Activated CD8-positive, alpha-beta memory T cell treated with anti-CD3 and anti-CD28 coated beads for 4 hours (primary cell): ENCODE measurements at places on chromosomes 12 and 14.

GRCh38 chr14:91252871-91253794 lies 8.6 kb upstream of the GPR68 start:
- DNase-seq = peak; percentile 42

- DNase-seq = no peak
Measured at GRCh38 chr14:70780396-70781075, 28.8 kb downstream of the MAP3K9 start.

DNA sequence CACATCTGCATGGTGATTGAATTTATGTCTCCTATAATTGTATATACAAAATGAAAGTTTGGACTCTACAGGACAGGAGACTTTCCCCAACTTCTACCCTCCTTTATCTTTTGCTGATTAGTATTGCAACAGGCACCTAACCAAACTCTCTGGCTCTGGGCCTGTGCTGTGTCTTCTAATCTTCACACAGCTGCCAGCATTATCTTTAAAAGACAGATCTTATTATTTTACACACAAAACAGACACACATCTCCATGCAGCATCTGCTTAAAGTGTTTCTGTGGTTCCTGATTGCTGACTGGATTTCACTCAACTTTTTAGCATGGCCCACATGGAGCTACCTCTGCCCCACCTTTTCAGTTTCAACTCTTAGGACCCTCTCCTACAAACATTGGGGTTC lies 154.9 kb upstream of the PELI2 start:
- no peak for DNase-seq

GRCh38 chr12:3281588-3282383 lies 204.6 kb downstream of the TSPAN9 start:
- DNase-seq = no peak

DNA sequence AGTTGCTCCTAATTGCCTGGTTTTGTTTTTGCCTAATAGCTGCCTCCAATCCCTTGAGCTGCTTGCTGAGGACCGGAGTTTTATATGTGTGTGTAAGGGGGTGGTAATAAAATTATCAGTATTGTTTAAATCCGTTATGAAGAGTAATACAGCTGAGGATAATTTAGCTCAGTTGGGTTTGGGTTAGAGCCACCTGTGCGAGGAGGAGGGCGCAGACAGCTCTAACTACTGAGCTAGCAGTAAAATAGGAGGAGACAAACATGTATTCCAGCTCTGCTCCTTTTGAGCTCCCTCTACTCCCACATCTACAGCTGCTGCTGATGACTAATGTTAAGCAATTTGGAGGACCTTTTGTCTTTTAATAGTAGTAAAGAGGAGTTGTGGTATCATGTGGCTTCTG lies 61.5 kb downstream of the SPATS2 start:
- no peak for DNase-seq

DNA sequence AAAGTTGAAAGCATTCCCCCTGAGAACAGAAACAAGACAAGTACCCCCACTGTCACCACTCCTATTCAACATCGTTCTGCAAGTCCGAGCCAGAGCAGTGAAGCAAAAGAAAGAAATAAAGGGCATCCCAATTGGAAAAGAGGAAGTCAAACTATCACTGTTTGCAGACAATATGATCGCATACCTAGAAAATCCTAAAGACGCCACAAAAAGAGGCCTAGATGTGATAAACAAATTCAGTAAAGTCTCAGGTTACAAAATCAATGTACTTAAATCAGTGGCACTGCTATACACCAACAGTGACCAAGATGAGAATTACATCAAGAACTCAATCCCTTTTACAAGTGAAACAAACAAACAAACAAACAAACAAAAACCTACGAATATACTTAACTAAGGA lies 87.7 kb upstream of the COCH start:
- DNase-seq = no peak

GRCh38 chr12:124761871-124762270 lies 101.8 kb downstream of the SCARB1 start:
- DNase-seq = no peak

- no peak for DNase-seq
Measured at GRCh38 chr12:97134495-97134894, 227.4 kb downstream of the NEDD1 start.

- DNase-seq = no peak
Measured at GRCh38 chr12:32120419-32120818, 13.8 kb downstream of the BICD1 start.

DNA sequence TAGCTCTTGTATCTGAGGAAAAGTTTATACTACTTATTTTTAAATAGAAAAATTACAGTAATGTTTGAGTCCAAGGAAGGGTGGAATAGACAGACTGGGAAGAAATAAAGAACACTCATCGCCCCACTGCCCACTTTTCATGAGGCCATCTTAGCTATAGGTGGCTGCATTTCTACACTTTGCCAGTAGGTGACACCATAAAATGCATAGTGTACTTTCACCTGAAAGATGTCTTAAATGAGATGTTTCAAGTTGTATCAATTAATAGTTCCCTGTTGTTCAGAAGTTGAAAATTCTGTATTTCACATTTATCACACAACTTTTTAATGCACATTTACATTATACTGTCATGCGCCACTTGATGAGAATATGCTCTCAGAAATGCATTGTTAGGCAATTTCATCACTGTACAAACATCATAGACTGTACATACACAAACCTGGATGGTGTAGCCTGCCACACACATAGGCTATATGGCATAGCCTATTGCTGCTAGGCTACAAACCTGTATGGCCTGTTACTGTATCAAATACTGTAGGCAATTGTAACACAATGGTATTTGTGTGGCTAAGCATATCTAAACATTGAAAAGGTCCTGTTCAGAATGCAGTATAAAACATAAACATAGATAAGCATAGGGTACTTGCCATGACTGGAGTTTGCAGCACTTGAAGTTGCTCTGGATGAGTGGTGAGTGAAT lies 27.6 kb downstream of the PMCH start:
- no peak for DNase-seq

GRCh38 chr12:13196130-13196921 lies at the start of gene EMP1:
Gene EMP1, plus strand, starts transcription at chr12:13196726. Its CDS starts 14,785 bp downstream, at chr12:13211511.
- peak; percentile 79 for DNase-seq

GRCh38 chr12:4900327-4900726 lies 9.4 kb upstream of the KCNA1 start:
- DNase-seq = no peak

DNA sequence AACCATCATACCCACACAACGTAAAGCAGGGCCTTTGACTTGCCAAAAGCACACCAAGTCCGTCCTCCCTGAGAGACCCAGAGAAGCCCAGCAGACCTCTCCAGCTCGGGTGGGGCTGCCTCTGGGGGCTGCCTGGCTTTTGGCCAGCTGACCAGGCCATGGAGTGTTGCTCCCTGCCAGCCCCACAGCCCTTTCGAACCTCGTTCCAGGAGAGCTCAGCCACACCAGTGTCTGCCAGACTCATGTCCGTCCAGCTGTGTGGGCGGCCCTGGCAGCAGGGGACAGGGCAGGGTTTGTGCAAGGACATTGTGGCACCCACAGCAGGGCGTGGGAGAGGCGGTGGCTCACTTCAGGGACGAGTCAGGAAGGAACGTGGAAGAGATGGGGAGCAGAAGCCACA lies 22.6 kb upstream of the IRF2BPL start:
- DNase-seq = no peak

DNA sequence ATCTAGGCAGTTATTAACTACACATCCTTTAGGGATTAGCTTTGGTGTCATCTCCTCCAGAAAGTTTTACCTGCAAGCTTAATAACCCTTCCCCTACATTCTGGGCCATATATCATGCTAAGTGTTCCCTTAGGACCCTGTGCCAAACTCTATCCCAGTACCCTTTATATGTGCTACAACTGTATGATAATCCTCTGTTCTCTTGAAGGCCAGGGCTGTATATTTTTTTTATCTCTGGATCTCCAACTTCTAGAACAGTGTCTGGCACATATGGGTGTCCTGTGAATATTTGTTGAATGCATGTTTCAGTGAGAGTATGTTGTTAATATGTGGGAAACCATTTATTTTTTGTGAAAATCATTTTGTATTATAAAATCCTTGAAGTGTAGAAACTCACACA lies 106.7 kb downstream of the PPM1A start:
- DNase-seq = no peak

- DNase-seq = no peak
Measured at GRCh38 chr14:93688239-93688666, 100.0 kb downstream of the PRIMA1 start.

DNA sequence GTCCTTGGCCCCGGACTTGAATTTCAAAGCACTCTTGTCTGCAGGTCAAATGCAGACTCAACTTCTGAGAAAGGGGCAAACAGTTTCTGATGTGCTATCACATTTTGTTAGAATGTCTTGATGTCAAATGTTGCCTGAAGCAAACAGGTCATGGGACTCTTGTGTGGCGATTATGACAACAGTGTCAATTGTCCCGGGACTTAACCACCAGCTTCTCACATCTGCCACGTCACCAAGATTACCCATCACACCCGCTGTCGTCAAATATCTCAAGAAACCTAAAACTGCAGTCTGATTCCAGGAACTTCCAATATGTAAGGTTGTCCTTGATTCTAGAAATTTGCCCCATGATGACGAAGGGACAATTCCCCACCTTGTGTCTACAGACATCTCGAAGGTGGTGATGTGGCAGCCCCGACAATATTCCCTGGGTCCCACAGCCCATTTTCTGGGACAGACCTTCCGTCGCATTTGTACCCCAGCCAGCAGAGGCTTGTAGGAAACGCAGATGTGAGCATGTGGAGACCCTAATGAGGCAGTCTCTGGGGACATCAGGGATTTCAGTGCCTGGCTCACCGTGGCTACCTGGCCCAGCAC lies 21.3 kb downstream of the LRTM2 start:
- no peak for DNase-seq

GRCh38 chr12:115504306-115505290 lies 772.9 kb downstream of the MED13L start:
- DNase-seq = no peak

- DNase-seq = peak; percentile 22
Measured at GRCh38 chr14:65847075-65847847, 434.7 kb downstream of the FUT8 start.
